ENCODE measurements at places on chromosomes 7 and 10.

GRCh38 chr7:155791214-155791737, 21.0 kb downstream of the SHH start:
- no peak for DNase-seq

- no peak for DNase-seq
Observed at GRCh38 chr7:159022238-159022993, 122.3 kb downstream of the VIPR2 start.

GRCh38 chr10:61632057-61632670, 30.6 kb upstream of the CABCOCO1 start:
- DNase-seq, result no peak

DNA sequence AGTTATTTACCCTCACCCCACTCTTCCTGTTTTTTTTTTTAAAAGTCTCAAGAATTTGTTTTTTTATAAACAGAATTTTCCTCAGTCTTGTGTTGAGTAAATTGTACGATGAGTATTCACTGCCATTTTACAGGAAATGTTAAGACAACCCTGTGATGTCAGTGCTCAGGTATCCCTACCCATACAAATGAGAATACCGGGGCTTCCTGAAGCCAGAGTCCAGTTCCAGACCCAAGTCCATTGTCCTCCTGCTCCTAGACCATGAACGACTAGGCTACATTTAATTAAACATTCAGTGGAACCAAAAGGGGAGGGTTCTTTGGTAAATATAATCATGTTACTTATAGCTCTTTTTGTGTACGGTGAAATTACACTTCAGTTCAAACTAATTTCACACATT, 79.2 kb downstream of the GNAI1 start:
- no peak for DNase-seq

GRCh38 chr7:12706900-12707536, 19.6 kb downstream of the ARL4A start:
- no peak for DNase-seq

GRCh38 chr10:5314840-5315239, 49.9 kb upstream of the UCN3 start:
- no peak for DNase-seq

DNA sequence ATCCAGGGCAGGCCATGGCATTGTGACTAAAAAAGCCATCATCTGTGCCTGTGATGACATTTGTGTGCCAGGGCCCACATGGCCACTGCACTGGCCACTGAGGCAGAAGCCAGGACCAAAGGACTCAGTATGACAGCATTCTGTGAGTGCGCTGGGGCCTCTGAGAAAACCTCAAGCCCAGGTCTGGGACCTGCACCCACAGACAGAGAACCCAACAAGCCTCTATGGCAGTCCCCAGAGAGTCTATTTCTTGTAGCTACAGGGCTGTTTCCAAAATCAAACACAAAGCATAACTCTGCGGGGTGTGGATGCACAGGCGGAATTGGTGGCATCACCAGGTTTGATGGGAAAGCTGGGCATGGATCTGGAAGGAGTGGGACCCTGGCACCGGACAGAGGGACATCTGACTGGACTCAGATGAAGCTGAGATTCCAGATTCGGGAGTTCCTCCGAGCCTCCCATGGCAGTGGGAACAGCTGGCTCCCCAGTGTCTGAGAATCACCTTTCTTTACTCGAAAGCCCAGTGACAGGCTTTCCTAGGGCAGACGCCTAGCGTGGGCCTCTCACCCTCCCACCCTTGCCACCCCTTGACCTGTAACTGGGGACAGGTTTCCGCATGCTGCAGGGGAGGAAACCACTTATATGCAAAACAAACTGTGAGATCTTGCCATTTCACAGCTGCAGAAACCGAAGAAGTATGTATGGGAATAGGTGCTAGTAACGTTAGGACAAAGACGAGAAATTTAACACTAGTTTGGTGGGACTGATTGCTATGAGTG, 70.6 kb upstream of the RHEB start:
- no peak for DNase-seq

DNA sequence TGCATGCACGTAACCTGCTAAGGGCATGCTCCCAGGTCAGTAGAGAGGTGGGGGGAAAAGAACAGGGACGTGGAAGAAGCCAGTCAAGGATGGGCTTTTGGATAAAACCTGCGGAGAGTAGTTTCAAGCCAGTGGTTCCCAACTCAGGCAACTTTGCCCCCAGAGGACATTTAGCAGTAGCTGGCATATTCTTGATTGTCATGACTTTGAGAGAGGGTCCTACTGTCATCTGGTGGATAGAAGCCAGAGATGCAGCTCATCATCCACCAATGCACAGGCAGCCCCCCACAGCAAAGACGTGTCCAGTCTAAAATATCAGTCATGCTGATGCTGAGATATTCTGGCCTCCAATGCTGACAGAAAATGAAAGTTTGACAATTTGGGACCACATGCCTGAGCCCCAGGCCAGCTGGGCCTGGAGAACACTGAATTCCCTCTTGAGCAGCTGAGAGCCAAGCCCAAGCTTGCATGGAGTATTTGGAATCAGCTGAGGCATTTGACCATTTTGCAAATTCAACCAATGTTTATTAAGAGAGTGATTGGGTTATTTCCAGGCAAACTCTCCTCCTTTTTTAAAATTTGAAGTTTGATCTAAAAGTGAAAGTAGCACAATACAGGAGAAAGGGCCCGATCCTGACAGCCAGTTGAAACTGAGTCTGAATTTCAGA, 110.0 kb upstream of the C7orf33 start:
- DNase-seq, result no peak

GRCh38 chr7:36606153-36606975, 117.9 kb downstream of the AOAH start:
- no peak for DNase-seq

DNA sequence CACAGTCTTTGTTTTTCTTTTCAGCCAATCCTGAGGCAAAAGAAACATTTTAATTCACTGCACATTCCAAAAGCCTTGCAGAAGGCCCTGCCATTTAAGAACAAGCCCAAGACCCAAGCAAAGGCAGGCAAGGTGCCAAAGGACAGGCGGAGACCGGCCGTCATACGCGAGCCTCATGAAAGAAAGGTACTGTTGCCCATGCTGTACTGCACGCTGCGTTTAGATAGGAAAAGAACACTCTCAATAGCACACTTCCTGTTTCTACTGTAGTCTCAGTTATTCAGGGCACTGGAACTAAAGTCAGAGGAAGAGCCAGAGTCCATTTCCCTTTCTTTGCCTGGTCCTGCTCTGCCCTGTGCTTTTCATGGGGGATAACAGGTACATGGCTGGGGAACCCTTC, 47.6 kb downstream of the BMS1 start:
- no peak for DNase-seq

DNA sequence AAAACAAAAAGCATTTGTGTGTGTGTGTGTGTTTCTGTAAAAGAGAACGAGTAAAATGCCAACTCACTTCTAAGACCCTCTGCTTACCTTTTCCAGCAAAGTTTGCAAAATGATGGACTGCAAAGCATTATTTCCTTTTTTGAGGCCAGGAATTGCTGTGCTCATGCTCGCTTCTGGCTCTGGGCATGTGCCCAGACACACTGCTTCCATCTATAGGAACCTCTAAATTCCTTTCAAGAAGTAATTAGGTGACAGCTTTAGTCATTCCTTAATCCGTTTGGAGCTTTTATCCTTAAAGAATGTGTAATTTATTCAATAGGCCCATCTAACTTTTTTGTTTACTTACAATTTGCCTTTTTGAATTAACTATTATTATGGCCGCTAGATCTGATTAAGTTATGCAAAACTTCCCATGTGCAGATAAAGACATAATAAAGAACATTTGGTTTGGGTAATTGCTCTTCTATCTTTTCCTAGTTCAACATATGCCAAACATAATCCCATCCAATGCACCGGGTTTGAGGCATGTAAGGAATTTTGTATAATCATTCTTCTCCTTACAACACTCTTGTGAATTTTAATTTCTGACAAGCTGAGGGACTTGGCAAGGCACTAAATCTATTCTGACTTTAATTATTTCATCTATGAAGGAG, 34.7 kb downstream of the A1CF start:
- DNase-seq, result no peak

GRCh38 chr7:132840199-132840598, 241.7 kb downstream of the CHCHD3 start:
- DNase-seq, result no peak

DNA sequence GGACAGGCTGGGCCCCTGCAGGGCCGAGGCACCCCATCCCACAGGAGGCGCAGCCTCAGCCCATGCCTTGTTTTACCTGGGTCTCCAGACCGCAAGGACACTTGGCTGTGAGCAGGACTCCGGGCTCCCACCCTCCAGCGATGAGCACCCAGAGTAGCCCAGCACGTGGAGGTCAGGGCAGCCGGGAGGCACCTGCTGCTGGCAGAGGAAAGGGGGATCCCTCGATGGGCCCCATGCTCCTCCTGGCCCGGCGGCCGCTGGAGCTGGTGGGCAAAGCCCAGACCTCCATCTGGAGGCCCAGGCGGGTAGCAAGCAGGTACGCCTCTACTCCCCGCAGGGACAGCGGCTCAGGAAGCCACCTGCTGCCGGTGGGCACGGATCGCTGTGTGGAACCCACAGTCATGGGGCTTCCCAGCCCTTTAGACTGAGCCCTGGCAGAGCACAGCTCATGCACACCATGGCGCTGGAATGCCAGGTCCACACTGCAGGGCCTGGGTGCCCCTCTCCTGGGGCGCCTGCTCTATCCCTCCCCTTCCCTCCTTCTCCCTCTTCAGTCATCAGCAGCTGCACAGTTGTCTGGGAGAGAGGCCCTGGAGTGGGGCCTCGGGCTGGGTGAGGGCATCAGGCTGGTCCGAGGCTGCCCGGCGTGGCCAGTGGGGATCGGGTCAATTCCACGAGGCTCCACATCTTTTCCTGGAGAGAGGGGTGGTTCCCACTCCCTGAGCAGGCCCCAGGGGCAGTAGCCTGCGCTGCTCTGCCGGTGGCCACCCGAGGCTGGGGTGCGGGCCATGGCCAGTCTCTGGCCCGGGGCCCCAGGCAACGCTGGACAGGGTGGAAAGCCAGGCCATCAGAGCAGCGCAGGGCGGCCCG, 65.7 kb downstream of the PWWP2B start:
- DNase-seq, result no peak
